ENCODE measurements at places on chromosomes 6 and 20. TPM values are rescaled to one million over a fixed set of nuclear protein-coding genes. Genes with fewer than 3 reads are reported as not detected.

DNA sequence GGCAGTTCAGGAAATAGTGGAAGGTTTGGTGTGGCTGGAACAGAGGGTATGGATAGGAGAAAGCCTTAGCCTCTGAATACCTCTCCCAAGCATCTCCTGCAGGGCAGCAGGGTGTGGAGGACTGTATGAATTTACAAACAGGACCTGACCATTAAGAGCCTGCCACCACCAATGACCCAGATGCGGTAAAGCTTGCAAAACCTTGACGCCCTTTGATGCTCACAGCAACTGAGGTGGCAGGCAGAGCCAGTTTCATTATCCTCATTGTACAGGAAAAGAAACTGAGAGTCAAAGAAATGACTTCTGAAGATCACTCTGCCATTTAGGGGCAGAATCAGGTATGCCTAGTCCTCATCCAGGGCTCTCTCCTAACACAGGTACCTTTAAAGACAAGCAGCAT lies 2.4 kb downstream of the HM13 start:
- no peak for DNase-seq

GRCh38 chr20:58229198-58229798 lies 845 bp upstream of the ANKRD60 start:
- no peak for DNase-seq

TFAP2C gene
- 104 TPM for total RNA-seq

CALHM4 gene
- not detected for total RNA-seq

DNA sequence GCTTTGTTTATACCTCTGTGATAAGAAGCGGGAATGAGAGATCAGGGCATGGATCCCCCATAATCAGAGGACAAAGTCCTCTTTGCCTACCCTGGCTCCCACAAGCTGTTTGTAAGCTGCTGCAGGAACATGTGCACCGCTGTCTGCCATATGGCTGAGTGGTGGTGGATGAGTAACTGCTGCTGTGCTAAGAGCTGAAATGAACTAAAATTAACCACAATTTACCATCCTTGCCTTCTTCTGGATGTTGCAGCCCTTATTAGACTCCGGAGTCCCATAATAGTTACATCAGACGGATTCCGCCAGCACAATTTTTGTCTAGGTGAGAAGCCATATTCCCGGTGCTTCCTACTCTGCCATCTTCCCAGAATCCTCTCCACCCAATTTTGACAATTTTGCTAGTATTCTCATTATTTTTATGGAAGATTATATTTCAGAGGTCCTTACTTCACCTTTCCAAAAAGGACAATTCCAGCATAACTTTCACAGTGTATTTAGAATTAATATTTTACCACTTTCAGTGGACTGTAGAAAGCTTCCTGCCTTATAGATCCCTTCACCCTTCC lies 6.0 kb upstream of the CMTR1 start:
- peak; percentile 42 for DNase-seq

OOEP gene
- total RNA-seq: not detected

GRCh38 chr6:137768935-137769334 lies 98.1 kb upstream of the TNFAIP3 start:
- DNase-seq: no peak

GRCh38 chr6:53189554-53189953 lies 40.9 kb upstream of the GCM1 start:
- no peak for DNase-seq

- no peak for DNase-seq
Observed at GRCh38 chr6:2008383-2008976, 236.9 kb downstream of the GMDS start.

LGSN gene
- not detected for total RNA-seq

GRCh38 chr20:56630086-56630493 lies 984 bp downstream of the TFAP2C start:
- peak; percentile 81 for DNase-seq

DNA sequence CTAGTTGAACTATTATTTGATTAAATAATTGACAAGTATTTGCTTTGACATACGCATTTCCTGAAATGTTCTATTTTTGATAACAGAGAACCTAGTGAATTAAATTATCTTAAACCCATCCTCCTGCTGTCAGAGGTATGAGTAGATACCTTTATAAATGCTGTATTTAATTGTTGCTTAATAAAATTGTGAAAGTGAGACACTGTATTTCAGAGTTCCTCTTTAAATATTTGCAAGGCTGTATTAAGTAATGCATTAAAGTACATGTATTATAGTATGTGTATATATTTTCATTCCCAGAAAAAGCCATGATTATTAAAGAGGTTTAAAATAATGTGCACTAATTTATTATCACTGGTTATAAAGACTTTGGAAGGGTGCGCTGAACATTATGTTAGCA lies 483.8 kb downstream of the TFAP2B start:
- DNase-seq: no peak

- DNase-seq: peak; percentile 84
Observed at GRCh38 chr20:34709831-34710567, 5.9 kb downstream of the TP53INP2 start.

- DNase-seq: peak; percentile 76
Observed at GRCh38 chr6:7505189-7505699, 36.2 kb upstream of the DSP start.

SLC17A1 gene
- not detected for total RNA-seq

CHRNA4 gene
- total RNA-seq: not detected

DNA sequence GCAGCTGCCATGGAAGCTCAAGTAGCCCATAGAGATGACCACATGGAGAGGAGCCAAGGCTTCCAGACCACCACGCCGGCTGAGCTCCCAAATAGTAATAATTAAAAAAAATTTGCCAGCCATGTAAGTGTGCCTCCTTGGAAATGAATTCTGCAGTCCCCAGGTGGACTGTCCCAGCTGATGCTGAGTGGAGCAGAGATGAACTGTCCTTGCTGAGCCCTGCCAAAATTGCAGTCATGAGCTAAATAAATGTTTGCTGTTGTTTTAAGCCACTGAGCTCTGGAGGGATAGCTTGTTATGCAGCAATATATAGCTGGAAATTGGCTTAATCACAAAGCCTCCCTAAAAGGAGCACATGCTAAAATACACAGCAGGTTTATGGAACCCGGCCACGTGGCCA lies 55.6 kb upstream of the SNRPB2 start:
- DNase-seq: no peak

FERMT1 gene
- total RNA-seq: 6.4 TPM

RIMS4 gene
- not detected for total RNA-seq

DNA sequence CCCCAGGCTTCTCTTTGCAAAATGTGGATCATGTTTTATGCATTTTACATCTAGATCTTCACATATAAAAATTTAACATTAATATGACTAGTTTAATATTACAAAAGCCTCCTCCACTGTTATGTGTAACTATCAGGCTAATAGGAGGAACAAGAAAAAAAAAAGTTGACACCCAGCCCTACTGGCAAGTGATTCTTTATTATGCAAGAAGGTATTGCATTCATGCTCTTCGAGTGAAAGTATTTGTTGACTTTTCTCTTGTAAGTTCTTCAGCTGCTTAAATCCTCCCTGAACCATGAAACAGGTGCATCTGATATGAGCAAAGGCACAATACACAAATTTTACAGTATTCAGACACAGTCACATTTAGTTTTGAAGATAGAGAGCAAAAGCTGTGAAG lies 716 bp upstream of the HLA-DQB2 start:
- no peak for DNase-seq

SNAP91 gene
- not detected for total RNA-seq
